ENCODE measurements at places on chromosomes 16 and 17.

DNA sequence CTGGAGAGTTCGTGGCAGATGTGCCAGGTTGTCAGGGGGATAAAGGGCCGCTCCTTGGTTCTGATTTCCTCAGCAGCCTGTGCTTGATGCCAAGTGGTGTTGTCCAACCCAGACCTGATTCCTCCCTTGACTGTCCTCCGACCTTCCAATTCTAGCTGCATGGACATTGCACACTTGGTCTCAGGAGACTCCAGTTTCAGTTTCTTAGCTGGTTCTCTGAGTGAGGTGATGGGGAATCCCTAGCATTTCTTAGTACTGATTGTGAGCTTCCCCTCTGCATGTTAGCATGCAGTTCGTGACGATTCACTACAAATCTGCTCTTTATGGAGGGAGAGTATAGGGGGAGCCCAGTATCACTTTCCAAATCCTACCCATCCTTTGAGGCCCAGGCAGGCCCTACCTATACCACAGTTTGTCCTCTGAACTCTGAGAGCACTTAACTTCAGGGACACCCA lies 12.4 kb upstream of the CCR7 start:
- DNase-seq, result no peak

- no peak for DNase-seq
These were observed 9.0 kb downstream of the ATAD5 start for GRCh38 chr17:30840771-30841170.

DNA sequence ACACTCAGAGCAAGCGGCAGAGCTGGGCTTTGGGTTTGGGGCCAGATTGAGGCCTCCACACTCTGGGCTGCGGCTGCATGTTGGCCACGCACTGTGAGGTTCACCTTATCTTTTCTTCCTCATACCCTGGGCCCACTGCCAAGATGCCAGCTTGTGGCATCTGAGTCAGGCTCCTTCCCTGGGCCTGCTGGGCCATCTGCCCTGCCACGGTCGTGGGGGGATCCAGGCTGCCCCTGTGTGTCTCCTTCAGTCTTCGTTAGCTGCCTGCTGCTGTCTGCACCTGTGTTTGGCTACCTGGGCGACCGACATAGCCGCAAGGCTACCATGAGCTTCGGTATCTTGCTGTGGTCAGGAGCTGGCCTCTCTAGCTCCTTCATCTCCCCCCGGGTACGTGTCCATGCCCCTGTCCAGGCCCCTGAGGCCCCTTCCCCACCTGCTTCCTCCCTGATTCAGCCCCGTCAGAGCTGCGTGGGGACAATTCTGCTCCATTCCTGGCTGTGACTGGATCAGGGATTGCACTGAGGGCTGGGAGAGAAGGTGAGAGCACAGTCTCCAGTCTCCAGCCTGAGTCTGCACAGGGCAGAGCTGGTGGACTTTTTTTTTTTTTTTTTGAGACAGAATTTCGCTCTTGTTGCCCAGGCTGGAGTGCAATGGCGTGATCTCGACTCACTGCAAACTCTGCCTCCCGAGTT lies 11.2 kb downstream of the SPNS3 start:
- no peak for DNase-seq

DNA sequence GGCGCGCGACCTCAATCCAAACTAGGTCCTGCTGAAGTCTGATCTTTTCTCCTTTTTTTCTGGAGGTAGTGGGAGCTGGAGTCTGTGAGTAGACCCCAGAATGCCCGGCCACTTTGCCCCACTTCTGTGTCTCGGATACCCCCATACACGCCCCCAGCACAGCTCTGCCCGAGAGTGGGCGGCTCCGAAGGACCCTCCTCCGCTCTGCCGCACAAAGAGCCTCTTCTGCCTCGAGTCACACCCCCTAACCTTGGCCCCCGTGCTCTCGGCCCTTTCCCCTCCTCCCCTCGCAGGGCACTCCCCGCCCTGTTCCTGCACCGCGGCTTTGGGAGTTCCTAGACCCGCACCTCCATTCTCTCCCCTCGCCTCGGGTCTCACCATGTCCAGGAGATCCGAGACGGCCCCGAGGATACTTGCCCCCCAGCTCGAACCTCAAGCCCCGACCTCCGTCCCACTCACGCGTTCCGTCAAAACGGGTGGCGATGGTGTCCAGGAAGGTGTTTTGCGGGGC lies 476 bp downstream of the KCNH4 start:
- DNase-seq, result no peak

GRCh38 chr16:12740986-12741610 lies 62.6 kb downstream of the CPPED1 start:
- no peak for DNase-seq

Measured in GM12864 (cell line).